ENCODE measurements at places on chromosomes 12 and 14.

- no peak for DNase-seq
Observed at GRCh38 chr12:105413911-105414487, 83.5 kb downstream of the C12orf75 start.

- DNase-seq, result no peak
Observed at GRCh38 chr14:44576356-44576755, 69.3 kb upstream of the FSCB start.

DNA sequence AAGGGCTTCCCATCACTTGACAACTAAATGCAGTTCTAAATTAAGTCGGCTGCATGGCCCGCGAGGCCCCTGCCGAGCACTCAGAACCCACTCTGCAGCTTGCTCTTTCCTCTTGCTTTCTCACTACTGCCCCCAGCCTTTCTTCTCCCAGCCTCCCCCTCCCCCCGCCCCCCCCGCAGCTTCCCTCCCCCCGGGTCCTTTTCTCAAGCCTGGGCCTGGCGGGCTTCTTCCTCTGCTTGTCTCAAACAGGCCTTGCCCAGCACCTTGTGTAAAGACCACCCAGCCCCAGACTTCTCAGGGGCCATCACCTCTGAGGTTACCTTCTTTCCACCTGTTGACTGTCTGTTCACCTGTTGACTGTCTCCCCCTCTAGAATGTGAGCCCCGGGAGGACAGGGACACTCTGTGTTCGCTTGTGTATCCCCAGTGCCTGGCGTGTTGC lies 1.1 kb downstream of the CYP46A1 start:
- DNase-seq, result no peak

DNA sequence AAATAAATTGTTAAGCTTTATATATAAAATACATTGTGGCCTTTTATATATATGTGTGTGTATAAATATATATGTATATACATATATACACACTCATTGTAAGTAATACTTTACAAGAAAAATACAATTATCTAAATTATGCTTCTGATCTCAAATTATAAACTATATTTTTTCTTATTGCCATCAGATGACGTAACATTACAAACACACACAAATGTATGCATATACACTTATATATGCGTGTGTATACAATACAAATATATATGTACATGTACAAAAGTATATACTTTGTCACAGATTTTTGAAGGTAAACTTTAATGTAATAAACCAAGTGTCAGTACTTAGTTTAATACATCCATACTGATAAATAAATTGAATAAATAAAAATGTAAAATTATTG lies 278.9 kb upstream of the LMO3 start:
- no peak for DNase-seq

All from stimulated activated CD8-positive, alpha-beta memory T cell treated with anti-CD3 and anti-CD28 coated beads, Interleukin-4, amount 100 ng/mL, for 4 hours (primary cell).